ENCODE measurements at places on chromosomes 13 and 19. TPM values are rescaled to one million over a fixed set of nuclear protein-coding genes. Genes with fewer than 3 reads are reported as not detected.
A peak's percentile ranks its signal among the peaks of the same experiment; 100 is the strongest.

DNA sequence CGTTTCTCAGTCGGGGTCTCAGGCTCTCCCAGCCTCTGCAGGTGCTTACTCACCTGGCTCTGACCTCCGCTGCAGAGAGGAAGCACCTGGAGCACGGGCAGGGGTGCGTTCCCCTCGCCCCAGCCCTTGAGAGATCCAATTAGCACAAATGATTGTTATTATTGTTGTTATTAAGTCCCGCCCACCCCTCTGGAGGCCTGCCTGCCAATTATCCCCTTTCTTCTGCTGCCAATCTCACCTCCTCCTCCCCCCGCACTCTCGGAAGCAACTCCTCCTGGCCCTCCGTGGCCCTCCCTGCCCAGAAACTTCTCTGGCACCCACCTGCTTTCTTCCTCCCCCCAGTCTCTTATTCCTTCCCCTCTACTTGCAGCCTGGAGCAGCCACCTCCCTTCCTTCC is 8.8 kb downstream of the ZNF787 start:
- DNase-seq, result no peak

DNA sequence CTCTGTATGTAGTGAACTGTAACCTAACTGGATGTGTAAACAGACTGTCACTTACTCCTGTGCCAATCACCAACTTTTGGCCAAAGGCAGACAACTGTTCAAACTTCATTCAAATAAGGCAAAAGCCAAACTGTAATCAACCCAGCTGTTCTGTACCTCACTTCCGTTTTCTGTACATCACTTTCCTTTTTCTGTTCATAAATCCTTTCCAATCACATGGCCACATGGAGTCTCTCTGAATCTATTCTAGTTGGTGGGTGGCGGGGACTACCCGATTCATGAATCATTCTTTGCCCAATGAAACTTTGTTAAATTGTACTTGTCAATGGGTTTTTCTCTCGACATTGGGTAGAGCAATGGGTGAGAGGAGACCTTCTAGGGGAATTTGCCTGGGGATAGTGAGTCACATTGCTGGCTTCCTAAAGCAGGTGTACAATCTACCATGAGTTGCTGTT is 178.3 kb upstream of the RFC3 start:
- DNase-seq, result no peak

- no peak for DNase-seq
Observed at GRCh38 chr19:9799162-9799561, 19.7 kb downstream of the FBXL12 start.

DNA sequence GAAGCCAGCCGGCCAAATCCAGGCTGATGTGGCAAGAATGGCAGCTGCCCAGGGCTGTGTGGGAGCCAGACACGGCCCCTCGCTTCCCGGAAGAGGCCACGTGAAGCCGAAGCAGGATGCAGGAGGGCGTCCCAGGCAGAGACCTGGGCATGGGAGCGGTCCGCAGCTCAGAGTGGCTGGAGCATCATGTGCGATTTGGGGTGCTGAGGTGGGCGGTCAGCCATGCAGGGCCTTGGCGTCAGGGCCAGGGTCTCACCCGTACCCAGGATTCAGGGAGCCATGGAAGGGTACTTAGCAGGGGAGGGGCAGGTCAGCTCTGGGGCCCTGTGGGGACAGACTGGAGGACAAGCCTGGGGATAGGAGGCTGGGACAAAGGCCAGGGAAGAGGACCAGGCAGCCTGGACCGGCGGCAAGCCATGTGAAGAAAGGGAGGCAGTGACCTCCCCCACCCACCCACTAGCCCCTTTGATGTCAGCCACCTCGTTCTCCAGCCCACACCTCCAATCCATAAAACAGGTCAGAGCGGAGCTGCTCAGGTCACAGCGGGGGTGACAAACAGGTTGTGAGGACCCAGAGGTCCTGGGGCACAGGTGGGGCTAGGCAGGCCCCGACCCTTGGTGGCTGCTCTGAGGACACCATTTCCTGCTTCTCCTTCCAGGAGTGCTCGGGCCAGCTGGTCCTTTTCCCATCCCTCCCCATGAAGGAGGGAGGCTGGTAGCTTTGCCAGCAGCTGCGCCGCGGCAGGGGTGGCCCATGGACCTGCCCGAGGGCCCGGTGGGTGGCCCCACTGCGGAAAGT is 2.3 kb downstream of the KASH5 start:
- no peak for DNase-seq

- DNase-seq, result peak; percentile 50
Observed at GRCh38 chr19:10718205-10719196, 622 bp downstream of the DNM2 start.

- peak; percentile 66 for DNase-seq
Observed at GRCh38 chr19:19538061-19538784, at the start of gene CILP2. CILP2 (plus strand) TSS chr19:19538265; CDS start chr19:19538350, 85 bp downstream.

- no peak for DNase-seq
Observed at GRCh38 chr19:13146763-13147563, 3.2 kb downstream of the STX10 start.

- peak; percentile 43 for DNase-seq
Observed at GRCh38 chr13:44730851-44731250, 154.7 kb upstream of the TSC22D1 start.

DNA sequence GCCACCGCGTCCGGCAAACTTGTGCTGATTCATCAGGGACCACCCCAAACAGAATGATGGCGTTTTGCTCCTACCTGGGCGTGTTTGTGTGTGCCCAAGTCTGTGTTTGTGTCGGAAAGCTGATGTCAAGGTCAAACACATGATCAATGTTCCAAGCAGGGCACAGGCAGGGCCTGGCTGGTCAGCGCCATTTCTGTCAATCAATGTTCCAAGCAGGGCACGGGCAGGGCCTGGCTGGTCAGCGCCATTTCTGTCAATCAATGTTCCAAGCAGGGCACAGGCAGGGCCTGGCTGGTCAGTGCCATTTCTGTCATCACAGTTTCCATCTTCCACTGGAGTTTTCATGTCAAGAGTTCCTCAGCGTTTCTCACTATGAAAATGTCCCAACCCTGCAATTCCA is 14.9 kb upstream of the GRTP1 start:
- no peak for DNase-seq

GRCh38 chr13:33730619-33731018 is 87.3 kb upstream of the RFC3 start:
- no peak for DNase-seq

GRCh38 chr19:55341595-55342531 is 2.2 kb downstream of the KMT5C start:
- no peak for DNase-seq

DNA sequence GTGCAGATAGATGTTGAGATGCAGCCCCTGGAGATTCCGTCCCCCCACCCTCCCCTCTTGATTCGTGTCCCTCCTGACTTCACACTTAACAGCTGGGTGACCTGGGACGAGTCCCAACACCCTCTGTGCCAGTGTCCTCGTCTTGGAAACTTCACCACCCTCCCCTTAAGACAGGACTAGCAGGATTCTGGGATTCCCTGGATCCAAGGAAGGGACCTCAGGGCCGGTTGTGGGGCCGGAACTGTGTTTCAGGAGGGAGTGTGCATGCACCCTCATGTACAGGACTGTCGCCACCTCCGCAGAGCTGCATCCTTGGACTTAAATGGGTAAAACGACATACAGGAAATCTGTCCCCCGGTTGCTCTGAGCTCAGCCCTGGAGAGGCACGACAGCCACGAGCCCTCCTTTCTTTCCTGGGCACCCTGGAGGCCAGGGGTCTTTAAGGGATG is 990 bp downstream of the MYO9B start:
- no peak for DNase-seq

DNA sequence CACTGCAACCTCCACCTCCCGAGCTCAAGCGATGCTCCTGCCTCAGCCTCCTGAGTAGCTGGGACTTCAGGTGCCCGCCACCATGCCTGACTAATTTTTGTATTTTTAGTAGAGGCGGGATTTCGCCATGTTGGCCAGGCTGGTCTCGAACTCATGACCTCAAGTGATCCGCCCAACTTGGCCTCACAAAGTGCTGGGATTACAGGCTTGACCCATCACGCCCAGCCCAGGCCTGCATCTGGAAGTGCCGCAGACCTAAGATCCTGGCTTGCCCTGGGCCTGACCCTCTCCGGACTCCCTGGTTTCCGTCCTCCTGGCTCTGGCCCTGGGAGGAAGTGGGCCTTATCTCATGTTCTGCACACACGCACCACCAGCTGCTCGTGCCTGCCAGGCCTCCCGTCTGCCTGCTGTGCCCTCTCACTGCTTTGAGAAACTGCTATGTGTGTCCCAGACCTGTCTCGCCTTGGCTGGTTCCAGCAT is 4.7 kb upstream of the PTGIR start:
- DNase-seq, result no peak

- no peak for DNase-seq
Observed at GRCh38 chr13:96779691-96780090, 214.6 kb downstream of the OXGR1 start.

GRCh38 chr13:99380921-99381645 is 73.9 kb upstream of the GPR183 start:
- no peak for DNase-seq

DNA sequence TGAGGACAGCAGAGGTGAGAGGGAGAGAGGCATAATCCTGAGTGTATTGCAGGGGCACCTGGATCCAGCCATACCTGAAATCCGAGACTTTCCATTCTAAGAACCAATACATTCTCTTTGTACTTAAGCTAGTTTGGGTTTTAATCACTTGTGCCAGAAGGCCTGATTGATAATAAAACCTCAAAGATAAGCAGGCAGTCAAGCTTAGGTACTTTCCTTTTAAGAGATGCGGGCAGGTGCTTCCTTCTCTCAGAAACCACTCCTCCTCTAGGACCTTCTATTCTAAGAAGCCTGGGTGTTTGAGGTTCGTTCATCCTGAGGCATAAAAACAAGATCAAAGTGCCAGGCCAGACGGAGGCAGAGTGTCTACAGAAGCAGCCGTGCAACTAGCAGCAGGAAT is 22.2 kb downstream of the FAM187B start:
- DNase-seq, result no peak

- DNase-seq, result no peak
Observed at GRCh38 chr19:45294291-45295029, 28.2 kb downstream of the CKM start.

- no peak for DNase-seq
Observed at GRCh38 chr13:46567671-46568070, 14.7 kb downstream of the LRCH1 start.

GRCh38 chr13:49627831-49628652 is at the start of gene ARL11:
ARL11 (plus strand) TSS chr13:49628507; CDS start chr13:49630448, 1,941 bp downstream.
- peak; percentile 41 for DNase-seq

- DNase-seq, result no peak
Observed at GRCh38 chr19:11763611-11764010, 3.2 kb upstream of the ZNF441 start.

DNA sequence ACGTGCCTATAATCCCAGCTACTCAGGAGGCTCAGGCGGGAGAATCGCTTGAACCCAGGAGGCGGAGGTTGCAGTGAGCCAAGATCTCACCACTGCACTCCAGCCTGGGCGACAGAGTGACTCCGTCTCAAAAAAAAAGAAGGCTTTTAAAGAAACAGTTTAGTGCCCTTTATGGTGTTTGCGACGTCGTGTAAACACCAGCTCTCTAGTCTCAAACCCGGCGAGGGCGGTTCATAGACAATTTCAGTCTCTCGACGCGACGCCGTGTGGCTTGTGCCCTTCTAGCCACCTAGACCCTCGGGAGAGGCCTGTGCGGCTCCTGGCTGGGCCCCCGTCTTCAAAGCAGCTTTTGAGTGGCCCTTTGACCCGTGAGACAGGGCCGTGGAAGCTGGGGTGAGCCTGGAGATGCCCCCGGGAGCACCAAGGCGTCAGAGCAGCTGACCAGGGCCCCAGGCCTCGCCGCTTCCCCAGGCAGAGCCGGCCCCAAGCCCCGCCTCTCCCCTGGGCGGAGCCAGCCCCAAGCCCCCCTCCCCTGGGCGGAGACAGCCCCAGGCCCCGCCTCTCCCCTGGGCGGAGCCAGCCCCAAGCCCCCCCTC is 5.0 kb upstream of the MADCAM1 start:
- DNase-seq, result no peak

DNA sequence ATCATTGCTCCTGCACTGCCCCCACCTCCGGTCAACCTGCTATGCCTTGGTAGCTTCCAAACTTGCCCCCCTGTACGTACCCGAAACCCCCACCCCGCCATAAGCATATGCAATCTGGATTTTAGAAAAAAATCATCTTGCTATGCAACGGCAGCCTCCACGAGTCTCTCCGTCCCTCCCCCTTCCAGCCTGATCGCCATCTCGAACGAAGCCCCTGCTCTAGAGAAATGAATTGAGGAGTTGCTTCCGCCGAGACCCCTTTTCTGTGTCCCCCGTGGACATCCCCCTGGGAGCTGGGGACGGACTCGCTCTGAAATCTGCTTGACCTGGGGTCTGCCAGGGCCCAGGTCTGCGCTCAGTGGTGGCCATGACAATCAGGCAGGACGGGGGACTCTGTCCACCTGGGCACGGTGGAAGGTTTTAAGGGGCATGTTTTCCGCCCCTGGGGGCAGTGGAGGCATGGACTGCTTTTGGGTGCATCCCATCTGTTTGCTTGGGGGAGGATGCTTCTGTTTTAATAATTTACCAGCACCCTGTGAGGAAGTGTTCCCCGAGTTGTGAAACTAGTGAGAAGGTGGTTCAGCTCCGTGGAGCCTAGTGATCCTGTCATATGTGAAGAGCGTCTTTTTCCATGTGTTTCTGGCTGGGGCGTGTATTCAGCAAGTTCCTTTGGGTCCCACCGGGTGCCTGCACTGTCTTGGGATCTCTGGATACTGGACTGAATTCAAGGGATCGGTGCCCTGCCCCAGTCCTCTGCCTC is 1.0 kb downstream of the KDM4B start:
- DNase-seq, result no peak

GRCh38 chr13:32989942-32990341 is 26.3 kb upstream of the KL start:
- no peak for DNase-seq

- no peak for DNase-seq
Observed at GRCh38 chr13:111939666-111940278, 127.2 kb upstream of the SOX1 start.

- DNase-seq, result no peak
Observed at GRCh38 chr13:65943708-65944107, 1286.4 kb downstream of the PCDH9 start.

DNA sequence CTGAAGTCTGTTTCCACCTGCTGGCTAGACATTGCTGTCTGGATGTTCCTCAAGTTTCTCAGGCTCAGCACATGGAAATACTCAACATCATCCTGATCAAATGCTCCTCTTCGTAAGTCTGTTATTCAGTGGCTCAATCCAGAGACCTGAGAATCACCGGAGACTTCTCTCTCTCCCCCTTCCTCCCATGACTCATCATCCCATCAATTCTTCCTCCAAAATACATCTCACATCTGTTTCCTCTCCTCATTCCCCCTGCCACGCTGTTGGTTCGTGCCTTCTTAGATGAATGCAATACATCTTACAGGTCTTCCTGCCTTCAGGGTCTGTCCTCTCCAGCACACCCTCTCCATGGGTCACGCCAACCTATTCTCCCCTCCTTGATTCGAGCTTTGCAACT is 7.4 kb upstream of the RXFP2 start:
- DNase-seq, result no peak

- DNase-seq, result no peak
Observed at GRCh38 chr13:110817143-110817542, 97.7 kb downstream of the ANKRD10 start.

SUGP1 gene
- 41.3 TPM for total RNA-seq

CPAMD8 gene
- 116 TPM for total RNA-seq

PTGIR gene
- 9.5 TPM for total RNA-seq

KCNRG gene
- total RNA-seq, result 5.8 TPM

ICAM3 gene
- total RNA-seq, result 6.0 TPM

CD22 gene
- 2.5 TPM for total RNA-seq

PTPRH gene
- 0.11 TPM for total RNA-seq

NCR1 gene
- total RNA-seq, result not detected

ANGPTL8 gene
- total RNA-seq, result not detected

GFY gene
- not detected for total RNA-seq

LGALS7 gene
- total RNA-seq, result not detected

ZNF439 gene
- total RNA-seq, result 16.3 TPM

RFX2 gene
- total RNA-seq, result 4.1 TPM

SNAPC2 gene
- total RNA-seq, result 13.3 TPM

Measured in thyroid gland (tissue), 4 donors.